ENCODE measurements at places on chromosomes 7 and 10.

DNA sequence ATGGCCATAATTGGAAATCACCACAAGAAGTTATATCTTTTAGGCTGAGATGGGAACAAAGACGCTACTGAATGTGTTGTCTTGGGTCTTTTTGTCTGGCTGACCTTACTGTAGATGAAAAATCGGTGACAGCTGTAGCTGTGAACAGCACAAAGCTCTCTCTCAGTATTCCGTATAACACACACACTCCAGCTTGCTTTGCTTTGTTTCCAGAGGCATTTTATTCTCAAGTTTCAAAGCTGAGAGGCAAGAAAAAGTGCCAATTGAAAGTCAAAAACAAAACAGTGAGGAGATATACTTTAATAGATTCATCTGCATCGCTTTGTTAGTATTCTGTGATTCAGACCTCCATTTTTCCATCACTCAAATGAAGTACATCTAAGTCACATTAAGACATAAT lies 39.6 kb upstream of the CABCOCO1 start:
- peak; percentile 11 for DNase-seq

DNA sequence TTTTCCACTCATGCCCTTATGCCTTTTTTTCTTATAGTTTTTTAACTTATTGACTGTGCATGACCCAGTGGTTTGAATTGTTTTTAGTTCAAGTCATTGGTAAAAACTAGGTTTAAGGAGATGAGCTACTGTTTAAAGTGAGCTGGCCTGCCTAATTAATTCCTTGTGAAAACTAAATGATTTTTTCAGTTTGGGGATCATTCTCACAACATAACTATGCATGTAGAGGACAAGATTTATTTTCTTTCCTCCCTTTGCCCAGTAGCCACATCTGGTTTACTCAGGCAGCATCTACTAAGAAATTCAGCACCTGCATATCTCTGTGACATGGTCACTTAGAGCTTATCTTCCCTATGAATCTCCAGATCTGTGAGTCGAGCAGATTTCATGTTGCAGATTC lies 1.7 kb downstream of the ADO start:
- DNase-seq, result no peak

DNA sequence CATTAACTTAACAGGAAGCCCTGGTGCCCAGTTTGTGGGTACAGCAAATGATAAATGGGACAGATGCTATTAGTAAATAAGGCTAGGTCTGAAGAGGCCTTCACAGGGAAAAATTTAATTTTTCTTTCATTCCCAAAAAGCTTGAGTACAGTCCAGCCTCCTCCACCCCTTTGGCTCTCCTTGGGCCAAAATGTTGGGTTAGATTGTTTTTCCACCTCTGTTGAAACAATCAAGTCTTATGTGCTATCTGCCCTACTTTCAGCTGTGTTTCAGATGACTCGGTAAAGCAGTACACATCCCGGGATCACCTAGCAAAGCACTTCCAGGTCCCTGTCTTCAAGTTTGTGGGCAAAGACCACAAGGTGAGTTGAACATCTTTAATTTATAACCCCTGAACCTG lies 24.3 kb downstream of the PLA2G12B start:
- DNase-seq, result no peak

- no peak for DNase-seq
Observed at GRCh38 chr10:128058106-128058749, 68.0 kb downstream of the MKI67 start.

DNA sequence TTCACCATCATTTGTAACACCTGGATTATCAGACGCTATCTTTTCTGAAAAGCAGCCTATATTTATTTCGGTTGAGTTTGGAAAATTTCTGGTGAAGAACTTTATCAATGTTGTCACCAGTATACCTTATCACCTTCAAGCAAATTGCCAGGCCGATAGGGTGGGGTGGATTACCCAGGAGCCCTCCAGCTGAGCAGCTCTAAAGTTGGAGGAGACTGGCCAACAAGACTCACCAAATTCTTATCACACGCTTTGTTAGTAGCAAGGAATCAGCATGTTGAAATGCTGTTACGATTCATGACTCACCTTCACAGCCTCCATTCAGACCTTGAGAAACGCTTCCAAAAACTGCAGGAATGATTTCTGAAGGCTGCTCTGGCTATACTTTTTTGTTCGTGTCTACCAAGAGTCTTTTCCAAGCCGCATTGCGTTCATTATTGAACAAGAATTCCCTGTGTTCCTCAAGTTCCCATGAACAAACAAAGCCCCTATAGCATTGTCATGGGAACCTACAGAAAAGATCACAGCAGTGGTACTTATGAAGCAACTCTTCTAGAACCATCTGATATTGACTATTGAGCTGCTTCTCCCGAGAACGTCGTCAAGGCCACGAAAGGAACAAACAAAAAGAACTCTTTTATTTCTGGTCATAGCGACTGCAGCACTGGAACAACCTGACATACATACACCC lies 291.4 kb downstream of the SFMBT2 start:
- DNase-seq, result no peak

- DNase-seq, result no peak
Observed at GRCh38 chr7:40644454-40645188, 509.8 kb downstream of the SUGCT start.

DNA sequence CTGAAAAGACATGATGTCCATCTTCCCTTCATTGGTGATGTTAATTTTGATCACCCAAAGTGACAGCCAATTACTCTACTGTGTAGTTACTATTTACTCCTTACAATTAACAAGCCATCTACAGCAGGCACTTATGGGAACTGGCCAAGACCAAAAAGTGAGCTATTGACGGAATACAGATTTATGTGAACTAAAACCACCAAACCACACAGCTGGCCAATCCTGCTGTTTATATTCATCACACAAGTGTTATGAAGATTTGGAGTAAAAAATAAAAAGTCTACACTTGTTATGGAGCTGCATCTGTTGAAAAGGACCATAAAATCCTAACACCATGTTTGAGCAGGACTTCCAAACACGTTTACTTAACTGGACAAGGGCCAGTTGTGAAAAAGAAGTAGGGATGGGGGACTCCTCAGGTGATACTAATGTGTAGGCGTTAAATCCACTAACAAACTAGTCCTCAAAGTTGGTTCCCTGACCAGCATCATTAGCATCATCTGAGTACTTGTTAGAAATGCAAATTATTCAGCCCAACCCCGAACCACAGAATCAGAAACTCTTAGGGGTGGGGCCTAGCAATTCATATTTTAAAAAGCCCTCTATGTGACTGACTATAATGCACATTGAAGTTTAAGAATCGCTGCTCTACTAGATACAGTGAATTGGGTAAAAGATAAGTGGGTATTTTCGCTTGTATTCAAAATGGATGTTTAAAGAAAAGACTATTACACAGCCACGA lies 11.6 kb downstream of the MCMBP start:
- no peak for DNase-seq

DNA sequence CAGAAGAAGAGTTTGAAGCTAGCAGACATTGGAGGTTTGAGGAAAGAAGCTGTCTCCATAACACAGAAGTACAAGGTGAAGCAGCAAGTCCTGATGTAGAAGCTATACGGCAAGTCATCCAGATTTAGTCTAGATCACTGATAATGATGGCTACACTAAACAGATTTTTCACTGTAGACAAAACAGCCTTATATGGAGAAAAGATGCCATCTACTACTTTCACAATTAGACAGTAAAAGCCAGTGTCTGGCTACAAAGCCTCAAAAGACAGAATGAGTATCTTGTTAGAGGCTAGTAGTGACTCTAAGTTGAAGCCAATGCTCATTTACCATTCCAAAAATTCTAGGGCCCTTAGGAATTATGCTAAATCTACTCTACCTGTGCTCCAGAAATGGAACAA lies 85.1 kb downstream of the SNX13 start:
- DNase-seq, result no peak

GRCh38 chr7:121608785-121609184 lies 212.7 kb upstream of the FAM3C start:
- no peak for DNase-seq

GRCh38 chr7:84844771-84845170 lies 342.1 kb downstream of the SEMA3D start:
- no peak for DNase-seq

DNA sequence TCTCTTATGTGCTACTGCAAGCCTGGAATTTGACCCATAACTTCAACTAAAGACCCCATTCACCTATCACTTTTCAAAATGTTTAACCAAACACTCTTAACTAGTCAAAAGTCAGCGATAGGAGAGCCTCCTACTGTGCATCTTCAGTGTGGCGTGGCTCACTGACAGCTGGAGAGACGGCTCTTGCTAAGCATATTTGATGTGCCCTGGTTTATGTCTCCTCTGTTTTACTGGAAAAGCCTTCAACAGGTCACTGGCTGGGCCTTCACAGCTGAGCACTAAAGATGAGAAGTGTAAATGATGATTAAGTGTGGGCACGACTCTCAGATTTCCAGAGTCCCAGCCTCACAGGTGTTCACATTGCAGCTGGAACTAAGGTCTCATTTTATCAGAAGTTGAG lies 472.1 kb downstream of the SEMA3D start:
- peak; percentile 9 for DNase-seq

GRCh38 chr7:107014387-107015023 lies 30.0 kb upstream of the PRKAR2B start:
- DNase-seq, result peak; percentile 4

- DNase-seq, result no peak
Observed at GRCh38 chr7:34567906-34568305, 90.1 kb upstream of the NPSR1 start.

DNA sequence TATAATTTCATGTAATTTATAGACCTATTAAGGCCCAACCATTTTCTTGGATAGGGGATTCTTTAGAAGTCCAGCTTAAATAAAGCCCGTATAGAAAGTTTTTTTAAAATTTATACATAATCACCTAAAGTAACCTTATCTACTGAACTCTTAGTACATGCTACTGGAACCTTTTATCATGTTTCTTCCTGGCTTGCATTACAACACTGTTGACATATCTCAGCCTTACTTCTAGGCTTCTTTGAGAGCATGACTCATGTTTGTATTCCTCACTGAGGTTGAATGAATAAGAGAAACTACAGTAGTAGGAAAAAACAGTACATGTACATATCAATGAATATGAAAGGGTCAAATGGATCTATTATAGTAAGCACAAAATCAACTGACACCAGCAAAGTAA lies 8.2 kb upstream of the MAGI2 start:
- DNase-seq, result peak; percentile 38

GRCh38 chr7:44798649-44799305 lies 2.3 kb downstream of the PPIA start:
- no peak for DNase-seq

GRCh38 chr10:78775891-78776290 lies 292.9 kb upstream of the ZMIZ1 start:
- DNase-seq, result no peak

DNA sequence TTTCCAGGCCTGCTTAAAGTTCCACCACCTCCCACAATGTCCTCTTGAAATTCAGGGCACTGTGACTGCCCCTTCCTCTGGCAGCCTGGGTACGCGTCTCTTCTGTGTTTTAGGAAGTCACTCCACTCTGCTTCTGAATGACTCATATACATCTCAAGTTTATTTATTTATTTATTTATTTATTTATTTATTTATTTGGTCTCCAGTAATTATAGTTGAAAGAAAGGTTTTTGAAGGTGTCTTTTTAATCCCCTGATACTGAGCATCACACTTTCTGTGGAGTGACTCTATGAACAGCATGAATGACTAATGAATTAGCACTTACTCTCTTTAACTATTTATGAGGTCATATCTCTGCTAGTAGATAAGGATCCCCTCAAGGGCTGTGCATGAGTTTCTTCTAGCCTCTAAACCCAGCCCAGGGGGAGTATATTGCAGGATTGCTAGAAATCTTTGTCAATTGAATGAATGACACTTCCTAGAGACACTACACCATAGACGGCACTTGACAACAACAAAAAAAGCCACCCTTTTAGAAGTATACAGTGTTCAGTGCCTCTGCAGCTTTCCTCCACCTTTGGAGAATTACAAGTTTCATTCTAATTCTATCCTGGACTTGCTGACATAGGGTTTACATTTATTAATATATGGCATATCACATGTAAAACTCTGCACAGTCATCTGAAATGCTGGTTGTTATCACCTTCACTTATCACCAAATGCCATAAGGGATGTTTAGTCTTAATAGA lies 2.1 kb downstream of the MACC1 start:
- DNase-seq, result no peak

GRCh38 chr10:79020015-79020491 lies 48.7 kb upstream of the ZMIZ1 start:
- peak; percentile 91 for DNase-seq

GRCh38 chr7:17558135-17558534 lies 259.7 kb downstream of the AHR start:
- DNase-seq, result no peak

- DNase-seq, result no peak
Observed at GRCh38 chr7:64639267-64640001, 26.5 kb upstream of the ZNF107 start.

DNA sequence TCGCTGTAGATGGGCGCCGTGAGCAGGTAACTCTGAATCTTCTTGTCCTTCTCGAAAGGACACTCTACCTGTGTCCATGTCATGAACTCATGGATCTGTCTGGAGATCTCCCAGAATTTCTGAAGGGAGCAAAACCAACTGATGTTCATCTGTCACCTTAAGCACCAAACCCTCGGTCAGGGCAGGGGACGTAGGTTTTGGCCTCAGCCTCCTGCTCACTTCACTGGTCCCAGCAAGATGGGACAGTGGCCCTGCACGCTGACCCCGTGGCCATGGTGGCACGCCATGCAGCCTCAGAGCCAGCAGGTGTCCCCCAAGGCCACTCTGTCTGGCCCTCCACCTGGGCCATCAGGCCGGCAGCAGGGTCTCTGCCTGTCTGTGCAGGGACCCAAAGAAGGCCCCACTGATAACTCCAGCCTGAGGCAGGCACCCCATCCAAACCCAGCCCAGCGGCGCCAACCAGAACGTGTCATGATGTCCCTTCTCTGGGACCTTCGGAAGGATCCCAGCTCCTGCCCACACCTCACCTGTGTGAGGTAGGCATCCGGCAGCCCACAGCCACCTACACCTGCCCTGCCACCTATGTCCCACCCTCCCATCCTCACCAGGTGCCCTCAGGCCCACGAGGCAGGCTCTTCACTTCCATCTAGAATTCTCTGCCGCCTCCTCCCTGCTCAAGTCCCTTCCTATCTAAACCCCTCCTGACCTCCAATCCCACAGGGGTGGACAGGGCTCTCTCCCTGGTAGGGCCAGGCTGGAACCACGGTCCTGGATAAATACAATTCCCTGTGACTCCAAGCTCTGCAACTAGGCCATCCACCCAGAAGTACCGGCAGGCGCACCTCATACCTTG lies 59.0 kb downstream of the CSGALNACT2 start:
- DNase-seq, result no peak

Data from umbilical cord (tissue), 2 donors.